ENCODE measurements at places on chromosomes 11 and 22. TPM values are rescaled to one million over a fixed set of nuclear protein-coding genes. Genes with fewer than 3 reads are reported as not detected.

OR5A1 gene
- total RNA-seq = not detected

FOLR2 gene
- 50.2 TPM for total RNA-seq

DNA sequence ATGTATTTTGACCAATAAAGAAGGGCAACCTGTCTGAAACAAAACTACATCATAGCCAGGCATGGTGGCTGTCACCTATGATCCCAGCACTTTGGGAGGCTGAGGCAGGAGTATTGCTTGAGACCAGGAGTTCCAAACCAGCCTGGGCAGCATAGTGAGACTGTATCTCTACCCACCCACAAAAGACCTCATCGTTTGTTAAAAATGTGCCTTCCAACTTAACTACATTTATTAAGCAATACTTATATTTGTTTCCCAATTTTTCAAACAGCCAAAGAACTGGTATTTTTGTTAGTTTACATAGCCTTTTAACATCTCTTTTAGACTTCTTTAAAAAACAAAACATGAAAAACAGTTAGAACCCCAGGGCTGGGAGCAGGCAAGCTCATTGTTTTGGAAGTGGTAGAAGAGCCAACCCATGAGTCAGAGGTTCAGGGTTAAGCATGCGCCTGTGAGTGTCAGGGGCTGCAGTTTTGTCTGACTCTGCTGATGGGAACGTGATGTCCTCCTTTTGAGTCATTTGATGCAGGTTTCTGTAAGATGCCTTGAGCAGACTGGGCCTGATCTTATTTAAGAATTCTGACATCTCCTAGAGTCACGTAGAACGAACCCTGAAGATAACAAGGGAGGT lies 53.9 kb upstream of the CRTAM start:
- peak; percentile 39 for DNase-seq

DNA sequence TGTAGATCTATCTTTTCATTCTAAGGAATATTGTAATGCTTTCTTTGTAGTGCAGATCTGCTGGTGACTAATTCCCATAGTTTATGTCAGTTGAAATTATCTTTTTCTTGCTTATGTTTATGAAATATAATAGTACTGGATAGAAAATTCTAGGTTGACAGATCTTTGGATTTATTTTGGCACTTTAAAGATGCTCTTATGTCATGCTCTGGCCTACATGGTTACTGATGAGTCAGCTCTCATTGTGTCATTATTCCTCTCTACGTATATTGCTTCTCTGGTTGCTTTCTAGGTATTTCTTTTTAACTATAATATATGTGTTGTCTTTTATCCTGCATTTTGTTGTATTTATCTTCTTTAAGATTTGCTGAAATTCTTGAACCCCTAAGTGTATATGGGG lies 955.5 kb upstream of the CHORDC1 start:
- no peak for DNase-seq
